ENCODE measurements at places on chromosomes 6 and 20.

GRCh38 chr6:66965227-66965626 lies 1258.2 kb upstream of the EYS start:
- no peak for DNase-seq

DNA sequence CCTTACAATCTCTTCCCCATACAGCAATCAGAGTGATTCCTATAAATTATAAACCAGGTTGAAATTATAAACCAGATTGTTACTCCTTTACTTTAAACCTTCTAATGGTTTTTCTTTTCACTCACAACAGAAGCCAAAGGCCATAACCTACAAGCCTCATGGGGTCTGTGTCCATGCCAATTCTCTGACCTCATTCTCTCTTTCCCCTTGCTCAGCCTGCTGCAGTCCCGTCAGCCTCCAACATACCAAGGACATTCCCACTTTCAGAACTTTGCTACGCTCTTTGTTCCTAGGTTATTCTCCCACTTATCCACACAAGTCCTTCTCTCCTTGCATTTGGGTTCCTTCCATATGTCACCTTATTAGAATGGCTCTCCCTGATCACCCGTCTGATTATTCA lies 277.9 kb upstream of the TCF21 start:
- DNase-seq: no peak

- DNase-seq: no peak
Measured at GRCh38 chr6:54981276-54981609, 134.7 kb downstream of the FAM83B start.

DNA sequence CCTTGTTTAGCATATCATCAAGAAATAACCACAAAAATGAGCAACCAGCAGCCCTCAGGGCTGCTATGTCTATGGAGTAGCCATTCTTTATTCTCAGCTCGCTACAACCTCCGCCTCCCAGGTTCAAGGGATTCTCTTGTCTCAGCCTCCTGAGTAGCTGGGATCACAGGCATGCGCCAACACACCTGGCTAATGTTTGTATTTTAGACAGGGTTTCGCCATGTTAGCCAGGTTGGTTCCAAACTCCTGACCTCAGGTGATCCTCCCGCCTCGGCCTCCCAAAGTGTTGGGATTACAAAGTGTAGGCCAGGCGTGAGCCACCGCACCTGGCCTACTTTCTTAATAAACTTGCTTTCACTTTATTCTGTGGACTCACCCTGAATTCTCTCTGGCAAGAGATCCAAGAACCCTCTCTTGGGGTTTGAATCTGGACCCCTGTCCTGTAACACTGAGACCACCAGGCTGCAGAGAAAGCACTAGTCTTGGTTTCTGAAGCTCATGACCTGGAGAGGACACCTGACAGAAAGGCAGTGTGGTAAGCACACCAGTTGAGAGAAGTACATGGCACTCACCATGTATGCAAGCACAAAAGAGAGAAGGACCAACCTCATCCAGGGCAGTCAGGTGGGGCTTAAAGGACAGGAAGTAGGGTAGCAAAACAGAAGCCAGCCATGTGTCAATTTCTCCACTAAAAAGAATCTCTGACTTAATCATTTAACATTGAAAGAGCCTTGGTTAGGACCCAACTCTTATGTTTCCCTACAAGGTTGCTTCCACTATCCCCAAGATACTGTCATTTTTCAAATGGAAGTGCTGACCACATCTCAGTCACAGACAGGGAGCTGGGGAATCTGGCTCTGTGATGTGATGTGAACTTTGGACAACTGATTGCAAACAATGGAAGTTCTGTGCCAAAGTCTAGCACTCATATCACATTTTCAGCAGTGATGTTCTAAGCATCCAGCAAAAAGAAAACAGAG lies 97.4 kb upstream of the DST start:
- no peak for DNase-seq

GRCh38 chr6:147204060-147204785 lies at the start of gene STXBP5:
STXBP5 (plus strand) TSS chr6:147204417; CDS start chr6:147204533, 116 bp downstream.
- peak; percentile 42 for DNase-seq

DNA sequence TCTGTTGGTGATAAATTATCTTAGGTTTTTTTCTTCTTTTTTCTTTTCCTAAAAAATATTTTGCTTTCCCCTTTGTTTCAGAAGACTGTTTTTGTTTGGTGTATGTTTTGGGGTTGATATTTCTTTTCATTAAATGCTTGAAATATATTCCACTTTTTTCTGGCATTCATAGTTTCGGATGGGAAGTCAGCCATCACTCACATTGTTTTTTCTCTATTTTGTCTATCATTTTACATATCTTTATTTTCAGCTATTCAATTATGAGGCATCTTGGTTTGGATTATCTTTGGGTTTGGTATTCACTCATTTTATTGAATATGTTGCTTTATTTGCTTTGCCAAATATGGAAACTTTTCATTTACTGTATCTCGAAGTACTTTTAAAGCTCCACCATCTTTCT lies 600.5 kb upstream of the EYS start:
- DNase-seq: no peak
